ENCODE measurements at places on chromosomes 11 and 22. TPM values are rescaled to one million over a fixed set of nuclear protein-coding genes. Genes with fewer than 3 reads are reported as not detected.
A peak's percentile ranks its signal among the peaks of the same experiment; 100 is the strongest.

DNA sequence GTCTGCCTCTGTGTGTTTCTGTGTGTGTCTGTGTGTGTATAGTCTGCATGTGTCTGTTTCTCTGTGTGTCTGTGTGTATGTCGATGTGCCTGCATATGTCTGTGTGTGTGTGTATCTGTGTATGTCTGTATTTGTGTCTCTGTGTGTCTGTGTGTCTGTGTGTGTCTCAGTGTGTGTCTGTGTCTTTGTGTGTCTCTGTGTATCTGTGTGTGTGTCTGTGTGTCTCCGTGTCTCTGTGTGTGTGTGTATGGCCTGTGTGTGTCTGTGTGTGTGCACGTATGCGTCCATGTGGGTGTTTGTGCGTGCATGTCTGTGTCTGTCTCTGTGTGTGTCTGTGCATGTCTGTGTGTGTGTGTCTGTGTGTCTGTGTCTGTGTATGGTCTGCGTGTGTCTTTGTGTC lies 439 bp downstream of the SNX32 start:
- DNase-seq: no peak

DNA sequence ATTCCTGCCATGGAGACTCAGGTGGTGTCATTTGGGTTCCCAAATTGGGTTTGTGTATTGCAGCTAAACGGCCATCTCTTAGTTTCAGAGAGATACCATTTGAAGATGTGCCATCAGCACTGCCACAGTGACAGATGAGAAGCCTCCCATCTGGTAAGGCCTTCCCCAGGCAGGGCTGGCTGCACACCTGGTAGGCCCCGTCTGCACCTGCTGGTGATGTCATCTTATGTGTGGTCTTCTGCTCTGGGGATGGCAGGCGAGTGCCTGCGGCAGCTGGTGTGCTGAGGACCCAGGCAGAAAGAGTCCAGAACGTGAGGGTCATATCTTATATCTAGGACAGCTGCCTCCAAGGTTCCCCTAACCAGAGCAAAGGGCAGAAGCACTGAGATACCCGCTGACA lies 100.6 kb downstream of the CSNK2A3 start:
- no peak for DNase-seq

GRCh38 chr22:48750282-48750681 lies 1077.4 kb downstream of the BRD1 start:
- no peak for DNase-seq

Gene MS4A12
- not detected for total RNA-seq

- DNase-seq: no peak
These were observed 58.8 kb downstream of the SPECC1L start for GRCh38 chr22:24329453-24329852.

DNA sequence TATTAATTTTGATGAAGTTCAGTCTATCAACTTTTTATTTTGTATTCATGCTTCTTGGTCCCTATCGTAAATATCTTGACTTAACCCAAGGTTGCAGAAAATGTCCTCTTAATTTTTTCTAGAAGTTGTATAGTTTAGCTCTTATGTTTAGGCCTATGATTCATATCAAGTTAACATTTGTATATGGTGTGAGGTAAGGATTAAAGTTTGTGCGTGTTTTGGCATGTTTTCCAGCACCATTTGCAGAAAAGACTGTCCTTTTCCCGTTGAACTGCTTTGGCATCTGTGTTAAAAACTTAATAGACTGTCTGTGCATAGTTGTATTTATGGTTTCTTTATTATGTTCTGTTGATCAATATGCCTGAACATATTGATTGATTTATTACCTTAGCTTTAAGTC lies 42.3 kb downstream of the ARHGEF12 start:
- DNase-seq: no peak

- no peak for DNase-seq
These were observed 8.4 kb downstream of the IL18BP start for GRCh38 chr11:72007089-72007476.

DNA sequence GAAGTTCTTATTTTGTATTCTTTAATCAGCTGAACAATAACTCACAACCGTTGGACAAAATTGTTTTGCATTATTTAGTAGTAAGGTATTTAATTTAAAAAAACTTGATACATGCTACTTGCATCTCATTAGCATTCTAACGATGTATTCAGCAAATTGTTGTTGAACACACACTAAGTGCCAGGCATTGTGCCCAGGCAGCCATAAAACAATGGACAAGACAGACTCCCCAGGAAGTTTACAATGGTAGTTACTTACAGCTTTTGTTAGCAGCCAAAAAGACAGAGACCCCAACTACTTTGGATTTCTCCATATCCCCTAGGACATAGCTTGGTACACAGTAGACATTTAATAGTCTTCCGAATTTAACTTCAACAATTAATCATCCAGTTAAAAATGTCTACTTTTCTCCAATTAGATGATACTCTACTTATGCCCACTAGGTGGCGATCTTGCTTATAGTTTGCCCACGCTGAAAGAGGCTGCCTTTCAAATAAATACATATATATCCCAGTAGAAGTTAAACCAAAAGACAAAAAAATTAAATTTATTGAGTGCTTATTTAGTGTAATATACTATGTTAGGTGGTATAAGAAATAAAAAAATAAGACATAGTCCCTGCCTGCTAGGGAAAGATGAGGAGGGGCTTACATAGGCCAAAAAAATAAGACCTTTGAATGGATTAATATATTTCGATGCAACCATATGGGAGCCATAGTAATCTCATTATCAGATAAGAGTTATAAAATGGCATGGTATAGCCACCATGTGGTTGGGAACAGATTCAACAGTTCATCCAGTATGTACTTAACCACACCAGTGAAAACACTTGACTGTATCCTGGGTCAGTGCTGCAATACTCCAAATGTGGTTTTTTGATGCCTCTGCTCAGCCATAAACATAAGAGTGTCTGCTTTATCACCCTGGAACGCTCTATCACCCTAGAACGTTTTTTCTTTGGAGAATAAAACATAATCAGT lies 2.0 kb upstream of the FJX1 start:
- DNase-seq: no peak

Gene CRYBB2
- not detected for total RNA-seq

Gene PLAAT5
- total RNA-seq: 1.9 TPM

GRCh38 chr11:123238297-123238696 lies 43.2 kb upstream of the CLMP start:
- no peak for DNase-seq

DNA sequence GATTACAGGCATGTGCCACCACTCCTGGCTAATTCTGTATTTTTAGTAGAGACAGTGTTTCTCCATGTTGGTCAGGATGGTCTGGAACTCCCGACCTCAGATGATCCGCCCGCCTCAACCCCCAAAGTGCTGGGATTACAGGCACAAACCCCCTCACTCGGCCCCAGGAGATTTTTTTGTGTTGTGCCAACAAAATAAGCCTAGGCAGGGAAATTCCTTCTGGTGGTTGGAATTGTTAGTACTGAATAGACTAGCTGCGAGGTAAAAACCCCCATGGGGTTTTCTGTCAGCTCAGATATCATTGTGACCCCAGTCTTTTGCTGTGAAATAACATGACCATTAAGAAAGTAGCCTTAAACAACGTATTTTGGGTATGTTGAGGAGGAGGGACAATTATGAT lies 144.9 kb downstream of the BCR start:
- no peak for DNase-seq

DNA sequence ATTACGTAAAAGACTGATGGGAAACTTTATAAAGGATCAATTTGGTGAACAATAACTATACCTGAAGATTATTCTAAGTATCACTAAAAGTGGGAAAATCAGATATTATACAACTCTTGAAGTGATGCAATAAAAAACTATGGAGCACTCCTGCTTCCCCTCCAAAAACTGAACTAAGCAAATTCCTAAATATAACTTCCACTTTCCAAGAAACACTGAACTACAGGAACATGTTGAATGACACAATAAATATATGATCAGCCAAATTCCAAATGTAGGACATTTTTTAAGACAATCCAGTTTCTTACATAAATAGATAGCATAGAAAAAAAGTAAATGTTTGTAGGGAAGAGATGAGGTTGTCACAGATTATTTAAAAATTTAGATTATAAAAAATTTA lies 102.1 kb upstream of the APOA1 start:
- DNase-seq: no peak

GRCh38 chr11:46278387-46279125 lies 1.1 kb downstream of the CREB3L1 start:
- peak; percentile 58 for DNase-seq

DNA sequence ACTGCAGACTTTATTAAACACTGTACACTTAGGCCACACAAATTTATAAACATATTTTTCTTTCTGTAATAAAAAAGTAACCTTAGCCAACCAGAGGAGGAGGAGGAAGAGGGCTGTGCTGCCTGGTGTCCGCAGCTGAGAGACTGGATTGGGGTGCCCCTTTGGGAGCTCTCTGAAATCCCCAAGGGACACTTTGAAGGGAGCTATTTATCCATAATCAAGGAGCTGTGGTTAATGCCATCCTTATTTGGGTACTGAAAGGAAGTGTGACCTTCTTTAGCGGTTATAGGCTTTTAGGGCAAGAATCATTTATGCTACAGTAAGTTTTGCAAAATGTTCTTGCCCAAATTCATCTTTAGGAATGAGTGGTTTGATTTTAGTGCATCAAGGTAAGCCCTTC lies 125.8 kb downstream of the RASSF10 start:
- DNase-seq: no peak

GRCh38 chr22:19995611-19996339 lies 20.8 kb downstream of the ARVCF start:
- DNase-seq: no peak

Gene GNG3
- 1.5 TPM for total RNA-seq

Gene LYVE1
- total RNA-seq: 0.25 TPM

- DNase-seq: no peak
These were observed 18.8 kb downstream of the BBOX1 start for GRCh38 chr11:27059431-27059830.

Gene TNNT3
- total RNA-seq: 19.0 TPM

Gene APOA5
- not detected for total RNA-seq
